NCI-H187 (cell line): ENCODE measurements at places on chromosomes 11 and 22.
A peak's percentile ranks its signal among the peaks of the same experiment; 100 is the strongest.

GRCh38 chr11:16776711-16777612 is 38.5 kb downstream of the C11orf58 start:
- DNase-seq, result peak; percentile 53

- DNase-seq, result no peak
Observed at GRCh38 chr11:45173064-45173463, 26.6 kb downstream of the PRDM11 start.

GRCh38 chr11:14908214-14908880 is 16.3 kb upstream of the CYP2R1 start:
- peak; percentile 34 for DNase-seq

- DNase-seq, result no peak
Observed at GRCh38 chr11:12727563-12728211, 53.5 kb downstream of the TEAD1 start.

DNA sequence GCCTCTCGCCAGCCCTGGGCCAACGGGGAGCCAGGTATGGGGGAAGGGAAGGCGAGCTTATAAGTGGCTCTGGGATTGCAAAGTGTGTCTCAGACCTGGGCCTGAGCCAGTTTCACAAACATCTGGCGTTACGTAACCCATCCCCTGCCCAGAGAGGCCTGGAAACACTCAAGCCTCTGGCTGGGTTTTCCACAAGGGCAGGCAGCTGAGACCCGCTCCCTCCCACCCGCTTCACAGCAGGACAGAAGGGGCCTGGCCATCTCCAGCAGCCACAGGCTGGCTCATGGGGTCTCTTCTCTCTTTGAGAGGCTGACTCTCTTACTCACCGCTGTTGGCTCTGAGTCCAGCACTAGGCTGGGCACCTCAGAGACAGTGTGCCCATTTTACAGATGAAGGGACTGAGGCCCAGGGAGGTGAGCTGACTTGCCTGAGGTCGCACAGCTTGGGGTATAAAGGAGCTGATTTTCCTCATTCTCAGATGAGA is 44.5 kb downstream of the TRIOBP start:
- DNase-seq, result peak; percentile 62

- no peak for DNase-seq
Observed at GRCh38 chr11:99098258-99098657, 77.5 kb downstream of the CNTN5 start.

DNA sequence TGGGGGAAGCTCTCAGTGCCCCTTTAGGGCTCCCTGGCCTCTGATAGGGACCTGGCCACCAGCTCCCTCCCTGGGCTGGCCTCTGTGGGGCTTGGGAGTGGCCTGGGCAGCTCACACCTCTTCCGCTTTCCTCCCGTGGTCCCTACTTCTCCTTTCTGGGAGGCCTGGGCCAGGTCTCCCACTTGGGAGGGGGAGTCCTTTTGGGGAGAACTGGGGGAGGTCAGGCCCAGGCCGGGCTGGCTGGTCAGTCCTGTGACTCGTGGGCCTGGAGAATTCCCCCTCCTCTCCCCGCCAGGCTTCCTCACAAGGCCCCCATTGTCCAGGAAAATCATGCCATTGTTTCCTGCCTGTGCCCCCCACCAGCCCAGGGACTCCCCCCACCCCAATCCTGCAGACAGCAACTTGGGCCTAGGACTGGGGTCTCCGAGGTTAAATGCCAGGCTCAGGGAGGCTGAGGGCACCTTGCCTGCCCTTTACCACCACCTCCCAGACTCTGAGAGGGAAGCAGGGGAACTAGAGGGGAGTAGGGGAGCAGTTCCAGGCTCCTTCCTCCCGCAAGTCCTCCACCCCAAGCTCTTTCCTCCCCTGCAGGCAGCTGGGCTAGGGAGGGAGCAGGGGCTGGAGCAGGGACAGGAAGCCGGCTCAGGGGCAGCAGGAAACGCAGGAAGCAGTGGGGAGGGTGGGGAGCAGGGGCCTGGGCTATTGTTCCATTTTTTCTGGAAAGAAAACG is 2.8 kb downstream of the MAP3K11 start:
- no peak for DNase-seq

DNA sequence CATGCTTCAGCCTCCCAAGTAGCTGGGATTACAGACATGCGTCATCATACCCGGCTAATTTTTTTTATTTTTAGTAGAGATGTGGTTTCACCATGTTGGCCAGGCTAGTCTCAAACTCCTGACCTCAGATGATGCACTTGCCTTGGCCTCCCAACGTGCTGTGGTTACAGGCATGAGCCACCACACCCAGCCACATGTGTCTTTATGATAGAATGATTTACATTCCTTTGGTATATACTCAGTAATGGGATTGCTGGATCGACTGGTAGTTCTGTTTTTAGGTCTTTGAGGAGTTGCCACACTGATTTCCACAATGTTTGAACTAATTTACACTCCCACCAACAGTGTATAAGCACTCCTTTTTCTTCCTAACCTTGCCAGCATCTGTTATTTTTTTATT is 276.2 kb downstream of the METTL15 start:
- DNase-seq, result no peak

DNA sequence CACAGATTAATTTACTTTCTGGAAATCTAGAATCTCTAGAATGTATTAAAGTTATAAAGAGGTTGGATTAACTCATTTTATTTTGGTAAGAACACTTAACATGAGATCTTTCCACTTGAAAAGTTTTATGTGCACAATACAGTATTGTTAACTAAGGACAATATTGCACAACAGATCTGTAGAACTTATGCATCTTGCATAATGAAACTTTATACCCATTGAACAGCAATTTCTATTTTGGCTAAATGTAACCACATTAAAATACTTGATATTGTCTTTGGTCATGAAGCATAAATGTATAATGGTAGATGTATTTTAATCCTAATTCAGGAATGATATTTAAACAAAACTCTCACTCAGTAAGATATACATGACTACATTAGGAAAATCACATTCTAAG is 203.8 kb downstream of the SNX19 start:
- no peak for DNase-seq

DNA sequence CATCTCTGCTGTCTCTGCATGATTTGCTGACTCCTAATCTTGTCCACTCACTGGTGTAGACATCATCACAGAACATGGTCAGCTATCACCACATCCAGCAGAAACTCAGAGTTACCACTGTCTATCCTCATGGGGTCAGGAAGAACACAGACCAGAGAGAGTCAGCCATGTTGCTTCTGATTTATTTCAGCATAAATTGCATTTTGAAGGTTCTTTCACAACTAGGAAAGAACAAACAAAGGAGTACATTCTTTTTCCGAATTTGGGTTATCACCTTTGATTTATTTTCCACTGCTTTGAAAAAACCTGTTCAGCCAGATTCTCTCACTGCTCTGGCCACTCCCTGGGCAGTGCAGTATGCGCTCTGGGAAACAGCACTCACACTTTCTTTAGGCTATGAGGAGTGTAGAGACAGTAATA is 172.0 kb upstream of the MTMR2 start:
- DNase-seq, result no peak

DNA sequence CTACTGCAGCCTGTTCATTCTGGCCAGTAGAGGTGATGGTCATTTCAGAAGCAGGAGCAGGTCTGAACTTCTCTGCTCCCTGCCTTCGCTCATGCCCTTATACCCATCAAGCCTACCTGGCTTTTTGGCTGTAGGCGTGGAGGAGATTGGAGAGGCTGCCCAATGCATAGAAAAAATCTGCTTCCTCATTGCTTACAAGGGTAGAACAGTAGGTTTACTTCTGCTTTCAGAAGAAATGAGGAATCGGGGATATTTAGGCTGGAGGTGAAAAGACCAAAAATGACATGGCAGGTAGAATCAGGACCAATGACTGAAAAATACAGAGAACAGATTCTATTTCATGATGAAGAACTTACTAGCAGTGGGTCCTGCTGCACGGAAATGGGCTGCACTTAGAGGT is 72.9 kb upstream of the YWHAH start:
- no peak for DNase-seq

GRCh38 chr22:37068859-37069258 is 17.3 kb downstream of the KCTD17 start:
- DNase-seq, result no peak

DNA sequence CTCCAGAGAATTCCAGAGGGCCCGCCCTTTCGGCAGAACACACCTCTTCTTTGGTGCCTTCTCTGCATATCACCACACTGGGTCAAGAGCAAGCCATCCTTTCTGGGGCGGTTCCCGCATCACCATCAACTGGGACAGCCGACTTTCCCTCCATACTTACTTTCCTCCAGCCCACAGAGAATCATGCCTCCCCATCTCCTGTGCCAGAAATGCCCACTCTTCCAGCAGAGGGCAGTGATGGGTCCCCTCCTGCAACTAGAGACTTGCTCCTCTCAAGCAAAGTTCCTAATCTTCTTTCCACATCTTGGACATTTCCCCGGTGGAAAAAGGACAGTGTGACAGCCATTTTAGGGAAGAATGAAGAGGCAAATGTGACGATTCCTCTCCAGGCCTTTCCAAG is 157.7 kb downstream of the C11orf91 start:
- peak; percentile 12 for DNase-seq

DNA sequence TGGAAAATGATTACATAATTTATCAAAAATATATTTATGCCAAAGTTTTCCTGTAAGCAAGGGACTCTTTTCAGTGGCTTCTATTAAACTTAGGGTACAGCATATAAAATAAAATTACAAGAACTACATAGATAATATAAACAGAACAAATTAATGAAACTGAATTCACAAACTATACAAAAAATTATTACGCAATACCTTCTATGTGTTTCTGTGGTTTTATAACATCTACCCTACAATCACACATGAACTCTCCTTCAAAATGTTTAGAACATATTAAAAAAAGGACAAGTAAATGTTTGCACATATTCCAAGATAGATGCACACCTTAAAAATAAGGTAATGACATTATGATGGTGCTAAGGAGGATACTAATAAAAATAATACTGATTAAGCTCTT is 235.9 kb downstream of the CNTN5 start:
- DNase-seq, result no peak

GRCh38 chr11:8983552-8983951 is 19.3 kb upstream of the TMEM9B start:
- DNase-seq, result no peak

DNA sequence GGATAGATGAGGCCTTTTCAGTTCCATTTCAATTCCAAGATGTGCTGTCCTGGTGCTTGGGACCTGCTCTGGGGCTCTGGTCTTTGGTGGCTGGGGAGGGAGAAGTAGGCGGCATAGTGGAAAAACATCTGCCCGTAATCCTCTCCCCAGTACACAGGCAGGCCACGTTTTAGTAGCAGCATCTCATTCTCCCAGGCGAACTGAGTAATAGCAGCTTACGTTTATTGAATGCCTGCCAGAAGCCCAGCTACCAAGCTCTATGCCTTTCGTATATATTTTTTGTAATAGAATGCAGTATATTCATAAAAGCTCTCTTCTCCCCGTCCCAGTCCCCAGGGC is 11.4 kb downstream of the ACO2 start:
- DNase-seq, result no peak

- no peak for DNase-seq
Observed at GRCh38 chr22:43743131-43743530, 69.0 kb downstream of the EFCAB6 start.

DNA sequence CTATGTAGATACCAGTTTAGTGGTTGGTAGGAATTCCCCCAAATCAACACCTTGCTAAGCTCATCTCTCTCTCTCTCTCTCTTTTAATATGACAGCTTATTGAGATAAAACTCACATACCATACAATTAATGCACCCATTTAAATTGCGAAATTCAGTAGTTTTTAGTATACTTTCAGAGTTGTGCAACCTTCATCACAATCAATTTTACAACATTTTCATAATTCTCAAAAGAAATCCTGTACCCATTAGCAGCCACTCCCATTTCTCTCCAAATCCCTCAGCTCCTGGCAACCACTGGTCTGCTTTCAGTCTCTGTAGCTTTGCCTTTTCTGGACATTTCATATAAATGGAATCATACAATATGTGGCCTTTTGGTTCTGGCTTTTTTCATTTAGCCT is 13.3 kb downstream of the NNMT start:
- DNase-seq, result no peak

DNA sequence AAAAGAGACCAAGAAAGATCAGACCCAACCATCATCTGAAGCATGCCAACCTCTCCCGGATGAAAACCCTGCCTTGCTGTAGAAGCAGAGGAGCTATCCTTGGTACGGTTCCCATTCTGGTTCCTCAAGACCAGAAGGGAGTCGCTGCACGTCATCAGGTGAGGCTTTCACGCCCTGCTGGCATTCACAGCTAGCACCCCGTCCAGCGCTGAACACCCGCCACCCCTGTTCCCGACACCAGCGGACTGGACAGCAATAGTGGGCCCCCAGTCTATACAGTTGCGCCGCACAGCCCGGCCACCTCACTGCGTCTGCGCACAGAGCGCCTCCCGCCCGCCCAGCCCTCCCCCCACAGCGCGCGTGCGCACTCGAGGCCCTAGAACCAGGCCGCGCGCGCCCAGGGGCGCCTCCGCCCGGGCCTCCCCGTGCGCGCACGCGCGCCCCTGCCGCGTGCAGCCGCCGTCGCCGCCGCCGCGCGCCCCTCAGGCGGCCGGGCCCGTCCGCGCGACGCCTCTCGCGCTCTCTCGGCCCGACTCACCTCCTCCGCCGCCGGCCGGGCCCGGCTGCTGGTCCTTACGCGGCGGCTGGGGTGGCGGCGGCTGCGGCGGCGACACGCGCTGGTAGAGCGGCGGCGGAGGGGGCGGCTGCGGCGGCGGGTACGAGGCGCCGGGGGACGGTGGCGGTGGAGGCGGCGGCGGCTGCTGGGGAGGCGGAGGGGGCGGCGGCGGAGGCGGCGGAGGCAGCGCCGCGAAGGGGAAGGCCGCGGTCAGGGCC is 706 bp downstream of the SF1 start:
- peak; percentile 44 for DNase-seq

DNA sequence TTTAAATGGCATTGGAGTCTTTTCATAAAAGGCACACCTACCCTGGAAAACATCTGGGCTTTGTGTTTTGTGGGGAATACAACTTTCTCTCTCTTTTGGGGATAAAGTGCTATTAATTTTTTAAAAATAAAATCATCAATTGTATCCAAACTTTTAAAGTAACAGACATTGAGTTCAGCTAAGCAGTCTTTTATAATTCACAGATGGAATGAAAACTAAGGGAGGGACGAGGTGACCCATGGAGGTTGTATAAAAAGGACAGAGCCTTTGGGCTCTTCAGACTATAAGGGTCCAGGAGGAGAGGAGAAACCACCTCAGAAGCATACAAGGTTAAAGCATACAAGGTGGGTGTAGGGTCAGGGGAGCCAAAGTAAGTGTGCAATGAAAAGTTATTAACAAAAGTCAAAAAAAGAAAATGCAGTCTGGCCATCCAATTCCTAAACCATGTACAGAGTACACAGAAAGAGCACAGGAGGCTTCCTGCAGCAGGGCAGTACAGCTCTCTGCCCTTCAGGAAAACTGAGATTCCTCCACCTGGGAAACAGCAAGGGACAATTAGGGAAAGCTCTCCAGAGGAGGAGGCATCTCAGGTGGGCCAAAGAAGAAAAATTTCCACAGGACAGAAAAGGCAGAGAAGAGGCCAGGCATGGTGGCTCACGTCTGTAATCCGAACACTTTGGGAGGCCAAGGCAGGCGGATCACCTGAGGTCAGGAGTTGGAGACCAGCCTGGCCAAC is 10.5 kb downstream of the KLHL22 start:
- DNase-seq, result no peak

DNA sequence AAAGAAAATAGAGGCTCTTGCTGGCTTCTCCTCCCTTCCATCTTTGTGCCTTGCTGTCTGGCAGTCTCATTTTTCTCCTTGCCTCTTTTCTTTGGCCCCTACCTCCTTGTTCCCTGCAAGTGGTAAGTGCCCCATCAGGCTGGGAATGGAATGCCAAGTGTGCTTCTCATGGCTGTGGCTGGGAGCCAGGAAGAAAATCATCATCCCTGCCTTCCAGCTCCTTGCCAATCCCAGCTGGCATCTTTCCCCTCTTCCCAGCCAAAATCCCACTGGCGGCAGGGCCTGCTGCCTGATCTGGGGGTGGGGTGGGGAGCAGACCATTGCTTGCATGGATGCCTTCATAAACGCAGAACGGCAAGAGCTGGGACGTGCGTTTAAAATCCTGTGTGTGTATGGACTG is 27.0 kb upstream of the SLC25A18 start:
- no peak for DNase-seq
